ENCODE measurements at places on chromosomes 2 and 18.

GRCh38 chr2:99150706-99151105 is 4.0 kb downstream of the TSGA10 start:
- DNase-seq = no peak

DNA sequence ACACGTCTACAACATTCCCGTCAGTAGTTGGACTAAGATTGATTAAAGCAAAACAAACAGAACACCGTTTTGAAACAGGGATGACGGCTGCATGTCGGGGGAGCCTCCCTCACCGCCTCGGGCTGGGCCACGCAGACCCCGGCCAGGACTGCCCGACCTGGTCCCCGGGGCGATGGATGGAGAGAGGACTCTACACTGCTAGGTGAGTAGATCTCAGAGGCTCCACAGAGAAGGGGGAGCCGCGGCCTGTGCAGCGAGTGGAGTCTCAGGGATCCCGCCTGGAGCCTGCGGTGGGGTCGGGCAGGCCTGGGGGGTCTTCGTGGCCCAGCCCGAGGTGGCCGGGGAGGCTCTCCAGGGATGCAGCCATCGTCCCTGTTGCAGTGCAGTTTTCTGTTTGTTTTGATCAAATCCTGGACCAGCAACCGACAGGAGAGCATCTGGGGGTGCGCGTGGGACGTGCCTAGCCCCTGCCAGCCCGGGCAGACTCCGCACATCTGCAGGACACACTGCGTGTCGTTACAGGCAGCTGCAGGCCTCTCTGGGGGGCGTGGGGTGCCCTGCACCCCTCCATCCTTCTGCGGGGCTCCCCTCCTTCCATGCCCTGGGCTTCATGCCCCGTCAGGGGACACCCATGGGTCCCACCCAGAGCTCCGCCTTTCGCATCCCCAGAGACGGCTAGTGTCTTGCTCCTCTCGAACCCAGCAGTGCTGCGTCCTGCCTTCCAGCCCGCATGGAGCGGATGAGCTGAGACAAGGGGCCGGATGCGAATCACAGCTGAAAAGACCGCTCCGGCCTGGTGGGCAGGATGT is 143.6 kb downstream of the RTP5 start:
- DNase-seq = no peak

- DNase-seq = no peak
These were observed 76.7 kb downstream of the XDH start for GRCh38 chr2:31337860-31338259.

DNA sequence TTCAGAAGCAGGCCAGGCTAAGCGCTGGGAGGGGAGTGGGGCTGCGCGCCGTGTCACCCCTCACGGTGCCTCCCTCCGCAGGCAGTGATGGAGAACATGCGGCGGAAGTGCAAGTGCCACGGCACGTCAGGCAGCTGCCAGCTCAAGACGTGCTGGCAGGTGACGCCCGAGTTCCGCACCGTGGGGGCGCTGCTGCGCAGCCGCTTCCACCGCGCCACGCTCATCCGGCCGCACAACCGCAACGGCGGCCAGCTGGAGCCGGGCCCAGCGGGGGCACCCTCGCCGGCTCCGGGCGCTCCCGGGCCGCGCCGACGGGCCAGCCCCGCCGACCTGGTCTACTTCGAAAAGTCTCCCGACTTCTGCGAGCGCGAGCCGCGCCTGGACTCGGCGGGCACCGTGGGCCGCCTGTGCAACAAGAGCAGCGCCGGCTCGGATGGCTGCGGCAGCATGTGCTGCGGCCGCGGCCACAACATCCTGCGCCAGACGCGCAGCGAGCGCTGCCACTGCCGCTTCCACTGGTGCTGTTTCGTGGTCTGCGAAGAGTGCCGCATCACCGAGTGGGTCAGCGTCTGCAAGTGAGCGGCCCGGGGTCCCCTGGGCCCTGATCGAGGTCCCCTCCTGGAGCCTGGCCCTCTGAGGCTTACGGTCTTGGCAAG is 12.2 kb downstream of the WNT10A start:
- peak; percentile 77 for DNase-seq

DNA sequence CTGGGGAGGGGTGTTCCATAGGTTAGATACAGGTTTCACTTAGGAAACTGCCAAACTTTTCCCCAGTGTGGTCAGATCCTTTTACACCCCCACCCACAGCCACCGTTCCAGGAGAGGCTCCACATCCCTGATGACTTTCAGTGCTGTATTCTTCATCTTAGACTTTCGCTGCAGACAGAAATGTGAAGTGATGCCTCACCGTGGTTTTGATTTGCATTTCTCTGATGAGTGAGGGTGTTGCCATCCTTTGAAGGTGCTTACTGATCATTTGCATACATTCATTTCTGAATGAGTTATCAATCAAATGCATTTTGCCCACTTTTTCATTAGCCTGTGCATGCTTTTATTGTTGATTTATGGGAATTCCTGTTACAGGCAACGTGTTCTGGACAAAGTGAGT is 14.9 kb downstream of the COPS9 start:
- DNase-seq = no peak

- no peak for DNase-seq
These were observed 95.6 kb upstream of the ACVR1 start for GRCh38 chr2:157971702-157972101.

- no peak for DNase-seq
These were observed 38.1 kb downstream of the MBOAT2 start for GRCh38 chr2:8965216-8965969.

DNA sequence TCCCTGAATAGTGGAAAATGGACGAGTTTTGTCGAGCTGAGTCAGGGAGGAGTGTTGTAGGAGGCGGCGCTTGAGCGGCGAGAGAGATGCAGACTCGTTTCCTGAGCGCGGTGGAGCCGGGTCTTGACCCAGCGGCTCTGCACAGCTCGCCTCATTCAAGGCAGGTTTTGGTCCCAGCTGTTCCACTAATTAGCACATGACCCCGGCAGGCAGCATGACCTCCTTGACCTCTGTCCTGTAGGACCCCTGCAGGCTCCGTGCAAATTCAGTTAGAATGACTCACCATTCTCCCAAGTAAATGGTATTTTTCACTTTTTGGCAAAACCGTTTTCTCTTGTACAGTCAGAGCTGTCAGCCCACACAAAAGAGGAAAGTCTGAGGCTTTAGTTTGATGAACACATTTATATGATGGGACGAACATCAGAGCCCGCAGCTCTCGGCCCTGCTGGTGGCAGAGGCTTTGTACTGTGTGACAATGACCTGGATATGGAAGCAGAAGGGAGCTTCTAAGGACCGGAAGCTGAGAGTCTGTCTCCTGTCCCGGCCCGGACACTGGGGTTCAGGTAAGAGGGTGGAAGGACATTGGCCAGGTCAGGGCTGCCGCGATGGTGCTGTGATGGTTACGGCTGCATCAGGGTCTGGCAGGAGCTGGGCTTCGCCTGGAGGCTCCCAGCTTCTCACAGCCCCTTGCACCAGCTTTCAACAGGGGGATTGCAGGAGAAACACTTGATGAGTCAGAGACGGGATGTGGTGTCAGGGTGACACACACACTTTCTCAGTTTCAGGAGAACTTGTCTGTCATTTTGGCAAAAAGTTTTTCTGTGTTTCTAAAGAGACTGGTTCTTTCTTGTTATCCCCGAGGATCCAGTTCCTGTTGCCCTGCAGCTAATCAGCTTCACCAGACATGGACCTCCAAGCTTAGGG is 29.9 kb upstream of the ALKAL2 start:
- DNase-seq = no peak

GRCh38 chr2:240387669-240388358 is 47.6 kb upstream of the GPC1 start:
- DNase-seq = no peak

GRCh38 chr2:189726271-189726670 is 36.3 kb downstream of the OSGEPL1 start:
- DNase-seq = no peak

GRCh38 chr18:13303756-13304364 is 85.3 kb downstream of the LDLRAD4 start:
- no peak for DNase-seq

GRCh38 chr2:206707164-206707701 is 11.0 kb downstream of the DYTN start:
- DNase-seq = no peak

GRCh38 chr18:58570360-58571064 is 58.4 kb downstream of the ALPK2 start:
- no peak for DNase-seq

Measured in D721Med (cell line).